EL (cell line): ENCODE measurements at places on chromosomes 16 and 17.

DNA sequence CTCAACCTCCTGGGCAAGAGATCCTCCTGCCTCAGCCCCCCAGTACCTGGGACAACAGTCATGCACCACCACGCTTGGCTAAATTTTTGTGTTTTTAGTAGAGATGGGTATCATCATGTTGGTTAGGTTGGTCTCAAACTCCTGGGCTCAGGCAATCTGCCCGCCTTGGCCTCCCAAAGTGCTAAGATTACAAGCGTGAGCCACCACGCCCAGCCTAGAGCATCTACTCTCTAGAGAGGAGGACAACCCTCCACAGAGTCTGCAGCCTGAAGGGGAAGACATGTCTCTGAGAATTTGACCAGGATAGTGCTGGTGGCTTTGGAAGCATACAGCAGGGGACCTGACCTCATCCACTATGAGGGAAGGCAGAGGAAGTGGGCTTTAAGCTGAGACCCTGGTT, 4.7 kb upstream of the GRB2 start:
- DNase-seq, result no peak

DNA sequence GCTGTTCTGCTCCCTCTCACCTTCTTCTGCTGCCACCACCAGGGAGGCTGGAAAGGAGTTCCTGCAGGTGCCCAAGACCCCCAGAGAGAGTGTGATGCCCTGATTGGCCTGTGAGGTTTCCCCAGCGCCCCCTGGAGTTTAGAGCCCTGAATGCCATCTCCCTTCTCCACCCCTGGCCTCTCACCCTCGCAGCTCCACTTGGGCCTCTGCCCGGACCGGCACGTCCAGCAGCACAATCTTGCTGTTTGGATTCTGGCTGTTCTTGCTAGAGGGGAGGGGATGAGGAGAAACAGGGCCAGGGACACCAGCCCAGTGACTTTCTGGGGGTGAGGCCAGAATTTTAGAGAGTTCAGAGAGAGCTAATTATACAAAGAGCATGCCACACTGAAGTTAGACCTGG, 12.5 kb upstream of the FAM171A2 start:
- no peak for DNase-seq

DNA sequence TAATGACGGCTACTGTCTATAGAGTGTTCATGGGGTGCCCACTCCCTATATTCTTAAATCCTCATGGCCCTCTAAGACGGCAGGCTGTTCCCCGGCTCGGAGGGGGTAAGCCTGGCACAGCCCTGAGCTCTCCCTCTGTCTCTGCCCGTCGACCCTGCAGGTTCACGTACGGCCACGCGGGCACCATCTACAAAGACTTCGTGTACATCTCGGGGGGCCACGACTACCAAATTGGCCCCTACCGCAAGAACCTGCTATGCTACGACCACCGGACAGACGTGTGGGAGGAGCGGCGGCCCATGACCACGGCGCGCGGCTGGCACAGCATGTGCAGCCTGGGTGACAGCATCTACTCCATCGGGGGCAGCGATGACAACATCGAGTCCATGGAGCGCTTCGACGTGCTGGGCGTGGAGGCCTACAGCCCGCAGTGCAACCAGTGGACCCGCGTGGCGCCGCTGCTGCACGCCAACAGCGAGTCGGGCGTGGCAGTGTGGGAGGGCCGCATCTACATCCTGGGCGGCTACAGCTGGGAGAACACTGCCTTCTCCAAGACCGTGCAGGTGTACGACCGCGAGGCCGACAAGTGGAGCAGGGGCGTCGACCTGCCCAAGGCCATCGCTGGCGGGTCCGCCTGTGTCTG, 13.2 kb downstream of the KLHL36 start:
- no peak for DNase-seq

DNA sequence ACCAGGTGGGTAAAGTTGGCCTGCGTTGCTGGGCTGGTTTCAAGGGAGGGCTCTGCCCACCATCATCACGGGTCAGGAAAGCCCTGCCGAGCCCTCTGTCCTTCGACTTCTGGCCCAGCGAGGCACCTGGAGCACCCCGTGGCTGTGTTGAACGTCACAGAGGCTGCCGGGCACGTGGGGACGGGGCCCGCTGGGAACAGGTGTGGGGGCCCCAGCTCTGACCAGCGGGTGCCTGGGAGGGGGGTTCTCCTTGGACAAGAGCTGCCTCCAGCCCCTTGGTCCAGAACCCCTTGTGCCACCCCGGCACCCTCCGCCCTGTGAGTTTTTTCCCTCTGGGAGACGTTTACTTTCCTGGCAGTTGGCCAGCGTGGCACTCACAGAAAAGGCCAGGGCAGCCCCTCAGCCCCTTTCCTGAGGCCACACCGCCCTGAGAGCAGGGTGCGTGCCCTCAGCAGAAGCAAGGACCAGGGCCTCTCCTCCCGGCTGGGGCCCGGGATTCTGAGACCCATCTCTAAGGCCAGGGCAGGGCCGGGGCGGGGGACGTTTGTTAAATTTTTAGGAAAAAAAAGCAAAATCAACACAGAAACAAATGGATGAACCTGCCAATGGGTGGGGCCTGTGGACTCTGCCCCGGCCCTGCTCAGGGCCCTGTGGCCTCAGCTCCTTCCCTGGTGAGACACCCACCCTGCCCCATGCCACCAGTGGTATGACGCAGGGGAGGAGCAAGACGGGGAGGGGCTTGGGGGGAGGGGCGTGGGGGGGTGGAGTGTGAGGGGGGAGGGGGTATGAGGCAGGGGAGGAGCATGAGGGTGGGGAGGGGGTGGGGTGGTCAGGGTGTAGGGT, 31.3 kb upstream of the GNG13 start:
- DNase-seq, result no peak

- DNase-seq, result no peak
Measured at GRCh38 chr16:84109598-84110335, 7.0 kb downstream of the MBTPS1 start.

GRCh38 chr16:87812200-87812656, 46.4 kb upstream of the KLHDC4 start:
- DNase-seq, result no peak

- no peak for DNase-seq
Measured at GRCh38 chr17:39187152-39187830, 10.2 kb downstream of the CACNB1 start.

- DNase-seq, result peak; percentile 92
Measured at GRCh38 chr16:88773812-88774291, 11.2 kb downstream of the PIEZO1 start.

GRCh38 chr16:86050591-86051367, 151.8 kb downstream of the IRF8 start:
- DNase-seq, result no peak

DNA sequence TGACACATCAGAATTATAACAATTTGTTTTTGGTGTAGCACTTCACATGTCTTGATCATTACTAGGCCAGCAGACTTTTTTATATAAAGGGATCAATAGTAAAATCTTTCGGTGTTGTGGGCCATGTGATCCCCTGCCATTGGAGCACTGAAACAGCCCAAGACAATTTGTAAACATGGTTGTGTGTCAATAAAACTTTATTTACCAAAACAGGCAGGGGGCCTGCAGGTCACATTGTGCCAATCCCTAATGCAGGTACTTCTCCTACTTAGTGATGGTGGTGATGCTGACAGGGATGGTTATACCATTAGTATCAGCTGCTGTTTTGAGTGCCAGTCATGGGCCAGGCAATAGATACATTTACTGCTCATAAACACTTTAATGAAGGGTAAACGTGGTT, 319.9 kb downstream of the SNX29 start:
- no peak for DNase-seq

DNA sequence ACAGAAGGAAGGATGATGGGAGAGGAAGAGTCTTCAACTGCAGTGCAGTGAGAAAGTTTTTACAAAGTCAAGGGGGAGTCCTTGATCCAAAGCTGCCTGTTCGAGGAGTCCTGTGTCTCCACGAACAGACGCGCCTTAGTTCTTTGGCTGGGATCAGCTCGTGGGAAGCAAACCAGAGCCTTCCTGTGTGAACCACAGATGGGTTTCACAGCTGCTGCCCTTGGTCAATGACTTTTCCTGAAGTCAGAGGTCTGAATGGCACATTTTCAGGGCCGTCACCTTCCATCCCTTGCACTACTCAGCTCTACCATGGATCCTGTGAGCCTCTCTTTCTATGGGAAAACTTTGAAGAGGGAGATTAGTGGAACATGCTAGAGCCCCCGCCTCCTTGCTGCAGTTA, 4.2 kb upstream of the SBK1 start:
- no peak for DNase-seq

DNA sequence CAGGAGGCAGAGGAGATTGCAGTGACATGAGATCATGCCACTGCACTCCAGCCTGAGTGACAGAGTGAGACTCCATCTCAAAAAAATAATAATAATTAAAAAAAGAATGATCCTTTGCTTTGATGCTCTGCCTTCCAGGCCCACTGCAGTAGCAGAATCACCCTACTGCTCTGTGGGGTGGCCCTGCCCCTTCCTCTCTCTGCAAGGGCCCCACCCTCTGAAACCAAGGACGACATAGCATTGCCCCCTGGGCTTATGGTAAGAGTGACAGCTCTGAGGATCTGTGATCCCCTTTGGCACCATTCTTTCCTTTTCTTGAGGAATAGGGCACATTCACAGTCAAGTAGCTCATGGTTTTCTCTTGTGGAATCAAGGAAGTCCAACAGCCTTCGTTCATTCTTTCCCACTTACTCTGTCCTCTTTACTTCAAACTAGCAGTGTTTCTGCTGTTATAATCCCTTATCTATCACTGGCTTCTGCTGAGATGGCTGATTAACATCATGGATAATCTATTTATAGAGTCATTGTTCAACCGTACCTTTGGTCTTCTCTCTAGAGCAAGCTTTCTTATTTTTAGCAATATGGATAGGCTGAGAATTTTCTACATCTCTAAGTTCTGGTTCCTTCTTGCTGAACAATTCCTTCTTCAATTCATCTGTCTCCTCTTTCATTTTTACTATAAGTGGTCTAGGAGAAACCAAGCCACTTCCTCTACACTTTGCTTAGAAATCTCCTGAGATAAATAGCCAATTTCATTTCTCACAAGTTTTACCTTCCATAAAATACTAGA, 14.1 kb downstream of the RAD51C start:
- DNase-seq, result no peak

DNA sequence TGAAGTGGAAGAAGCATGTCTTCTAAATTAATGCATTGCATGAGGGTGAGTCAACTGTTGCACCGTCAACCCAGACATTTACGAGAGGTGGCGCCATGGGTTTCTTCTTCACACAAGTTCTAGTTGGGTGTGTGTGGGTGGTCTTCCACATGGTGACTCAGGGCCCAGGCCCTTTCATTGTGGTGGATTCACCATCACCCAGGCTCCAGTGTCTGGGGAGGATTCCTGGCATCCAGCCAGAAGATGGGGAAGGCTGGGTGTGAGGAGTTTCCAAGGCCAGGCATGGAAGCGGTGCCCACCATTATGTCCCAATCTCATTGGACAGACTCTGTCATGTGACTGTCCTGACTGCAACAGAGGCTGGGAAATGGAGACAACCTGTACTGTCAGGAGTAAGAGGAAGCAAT, 21.4 kb upstream of the JPH3 start:
- peak; percentile 92 for DNase-seq

- no peak for DNase-seq
Measured at GRCh38 chr16:89052191-89052889, 41.3 kb upstream of the ACSF3 start.

- DNase-seq, result no peak
Measured at GRCh38 chr17:79798299-79799173, 1.7 kb upstream of the CBX8 start.

DNA sequence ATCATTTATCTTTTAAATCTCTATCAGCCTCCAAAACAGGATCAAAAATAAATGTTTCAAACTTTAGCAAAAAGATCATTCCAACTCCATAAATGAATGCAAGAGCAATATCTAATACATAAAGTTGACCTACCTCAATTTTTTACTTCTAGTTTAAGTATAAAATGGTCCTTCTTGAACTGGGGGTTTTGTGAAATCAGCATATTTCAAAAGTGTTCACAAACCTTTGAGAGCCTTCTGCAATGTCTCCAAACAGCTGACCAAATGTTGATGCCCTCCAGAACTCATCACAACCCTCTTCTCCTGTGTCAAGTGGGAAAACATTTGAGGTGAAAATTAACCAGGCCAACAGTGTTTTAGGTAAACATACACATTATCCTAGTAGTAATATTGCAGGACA, 7.7 kb downstream of the MED1 start:
- DNase-seq, result no peak

DNA sequence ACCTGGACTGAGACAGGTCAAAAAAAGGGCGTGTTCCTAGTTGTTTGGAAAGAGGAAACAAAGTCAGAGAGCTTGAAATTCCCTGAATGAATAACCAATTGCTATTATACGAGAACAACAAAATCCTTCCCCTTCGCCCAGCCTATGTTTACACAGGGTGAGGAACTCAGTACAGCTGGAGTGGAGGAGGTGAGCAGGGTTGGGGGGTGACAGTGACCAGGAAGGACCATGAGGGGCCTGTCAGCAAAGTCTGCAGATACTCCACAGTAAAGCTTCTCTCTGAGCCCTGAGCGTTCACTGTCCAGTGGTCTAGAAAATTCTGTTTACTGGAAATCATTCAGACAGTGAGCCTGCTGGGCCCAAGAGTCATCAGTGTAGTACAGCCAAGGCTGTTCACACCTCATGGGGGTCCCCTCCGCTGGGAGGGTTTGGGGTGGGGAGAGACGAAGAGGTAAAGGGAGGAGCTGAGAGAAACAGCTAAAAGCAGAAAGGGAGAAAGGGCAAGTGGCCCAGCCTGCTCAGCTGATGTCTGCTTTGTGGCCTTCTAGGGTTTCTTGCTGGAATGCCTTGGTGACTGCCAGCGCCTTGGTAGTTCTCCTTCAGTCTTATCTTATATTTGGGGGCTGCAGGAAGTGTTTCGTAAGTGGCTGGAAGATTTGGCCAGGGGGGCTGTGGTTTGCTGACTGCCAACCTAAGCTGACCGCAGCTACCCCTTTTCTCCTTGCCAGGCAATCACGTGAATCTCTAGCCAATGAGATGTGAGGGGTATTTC, 5.7 kb downstream of the DUSP3 start:
- DNase-seq, result no peak
